HuH-7 (cell line): ENCODE measurements at places on chromosomes 11 and 22.

- DNase-seq: peak; percentile 96
Measured at GRCh38 chr22:23178512-23179254, 1.6 kb upstream of the BCR start.

DNA sequence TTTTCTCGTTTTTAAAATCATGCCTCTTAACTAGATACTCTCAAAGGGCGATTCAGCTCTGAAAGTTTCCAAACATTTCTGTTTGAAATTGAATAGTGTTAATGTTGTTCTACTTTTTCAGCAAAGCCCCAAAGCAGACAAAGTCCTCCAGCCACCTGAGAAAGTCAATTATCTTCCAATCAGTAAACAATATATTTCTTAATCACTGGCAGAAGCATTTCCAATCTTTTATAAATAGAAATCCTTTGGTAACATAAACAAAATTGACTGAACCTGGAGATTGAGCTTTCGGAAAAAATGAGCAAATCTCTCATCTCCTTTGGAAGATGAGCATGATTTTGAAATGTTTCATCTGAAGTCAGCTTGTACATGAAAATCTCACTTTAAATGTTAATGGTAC is 84.4 kb upstream of the FIBIN start:
- no peak for DNase-seq

GRCh38 chr22:30277547-30278344 is 11.1 kb upstream of the OSM start:
- no peak for DNase-seq

DNA sequence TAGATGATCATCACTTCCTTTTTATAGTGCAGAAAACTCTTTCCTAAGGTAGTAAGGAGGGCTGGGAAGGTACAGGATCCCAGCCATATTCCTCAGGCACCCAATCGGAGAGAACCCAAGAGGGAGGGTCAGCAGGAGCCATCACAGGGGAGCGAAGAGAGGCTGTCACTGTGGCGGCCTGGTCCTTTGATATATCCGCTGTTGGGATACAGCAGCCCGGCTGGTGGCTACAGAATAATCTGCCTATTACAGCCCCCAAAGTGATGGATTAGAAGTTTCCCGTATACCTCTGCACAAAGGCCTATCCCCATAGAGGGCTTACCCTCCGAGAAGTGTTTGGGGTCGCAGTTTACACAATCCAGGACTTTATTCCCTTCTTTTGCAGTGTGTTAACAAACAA is 48.5 kb downstream of the OR4D9 start:
- DNase-seq: peak; percentile 86

- DNase-seq: no peak
Measured at GRCh38 chr11:75910426-75911145, 95.6 kb downstream of the UVRAG start.

GRCh38 chr22:50111056-50111455 is 21.2 kb downstream of the MOV10L1 start:
- no peak for DNase-seq

- DNase-seq: no peak
Measured at GRCh38 chr11:79441461-79441875, 638 bp upstream of the TENM4 start.

DNA sequence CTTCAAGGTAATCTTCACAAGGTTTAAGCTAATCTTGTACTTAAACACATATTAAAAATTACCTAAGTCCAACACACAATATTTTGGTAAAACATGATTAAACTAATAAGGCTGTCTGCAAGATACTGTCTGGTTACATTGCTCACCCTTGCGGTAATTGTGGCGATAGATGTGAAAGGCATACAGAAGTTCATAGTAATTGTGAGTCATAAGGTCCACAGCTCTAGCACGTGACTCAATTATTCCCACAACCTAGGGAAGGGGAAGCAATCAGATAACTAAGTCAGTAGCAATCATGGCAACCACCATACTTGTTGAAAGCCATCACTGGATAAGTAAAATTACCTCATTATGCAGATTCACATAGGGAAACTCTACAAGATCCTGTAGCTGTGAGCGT is 30.5 kb upstream of the FNBP4 start:
- DNase-seq: no peak

GRCh38 chr11:121512468-121513465 is 60.0 kb upstream of the SORL1-AS1 start:
- DNase-seq: no peak

GRCh38 chr11:102553835-102554282 is 23.3 kb upstream of the MMP7 start:
- DNase-seq: no peak

- no peak for DNase-seq
Measured at GRCh38 chr11:65317025-65317786, 2.5 kb downstream of the CDC42EP2 start.

DNA sequence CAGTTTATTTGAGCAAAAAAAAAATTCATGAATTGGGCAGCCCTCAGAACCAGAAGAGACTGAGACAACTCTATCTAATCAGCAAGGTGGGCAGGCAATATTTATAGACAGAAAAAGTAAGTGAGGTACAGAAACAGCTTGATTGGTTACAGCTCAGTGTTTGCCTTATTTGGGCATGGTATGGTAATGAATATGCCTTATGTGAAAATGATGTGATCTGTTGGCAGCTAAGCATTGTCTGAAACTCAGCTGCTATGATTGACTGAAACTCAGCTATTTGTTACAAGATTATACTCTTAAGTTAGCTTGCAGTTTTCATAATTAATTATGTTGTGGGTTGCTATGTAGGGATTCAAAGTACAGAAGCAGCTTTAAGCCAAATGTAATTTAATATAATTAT is 127.6 kb downstream of the CNTN5 start:
- DNase-seq: no peak

DNA sequence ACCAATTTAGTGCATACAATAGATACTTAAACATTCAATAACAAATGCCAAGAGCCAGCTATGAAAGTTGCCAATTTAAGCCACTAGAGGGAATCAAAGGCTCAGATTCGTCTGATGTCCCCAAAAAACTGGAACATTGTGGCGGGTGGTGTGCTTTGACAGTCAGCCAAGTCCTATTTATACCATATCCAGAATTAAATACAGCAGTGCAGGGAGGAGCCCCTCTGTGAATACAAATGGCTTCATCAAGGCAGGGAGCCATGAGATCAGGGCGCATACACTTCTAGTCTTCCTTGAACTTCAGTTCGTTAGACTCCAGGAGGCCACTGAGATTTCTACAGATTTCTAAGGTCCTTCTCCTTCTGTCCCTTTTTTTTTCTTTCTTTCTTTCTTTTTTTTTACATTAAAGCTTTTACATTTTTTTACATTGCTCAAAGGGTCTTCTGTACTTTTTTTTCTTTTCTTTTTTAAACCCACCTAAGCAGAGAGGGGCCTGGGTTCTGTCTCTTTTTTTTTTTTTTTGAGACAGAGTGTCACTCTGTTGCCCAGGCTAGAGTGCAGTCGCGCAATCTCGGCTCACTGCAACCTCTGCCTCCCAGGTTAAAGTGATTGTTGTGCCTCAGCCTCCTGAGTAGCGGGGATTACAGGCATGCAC is 41.5 kb upstream of the HSPA8 start:
- peak; percentile 35 for DNase-seq

DNA sequence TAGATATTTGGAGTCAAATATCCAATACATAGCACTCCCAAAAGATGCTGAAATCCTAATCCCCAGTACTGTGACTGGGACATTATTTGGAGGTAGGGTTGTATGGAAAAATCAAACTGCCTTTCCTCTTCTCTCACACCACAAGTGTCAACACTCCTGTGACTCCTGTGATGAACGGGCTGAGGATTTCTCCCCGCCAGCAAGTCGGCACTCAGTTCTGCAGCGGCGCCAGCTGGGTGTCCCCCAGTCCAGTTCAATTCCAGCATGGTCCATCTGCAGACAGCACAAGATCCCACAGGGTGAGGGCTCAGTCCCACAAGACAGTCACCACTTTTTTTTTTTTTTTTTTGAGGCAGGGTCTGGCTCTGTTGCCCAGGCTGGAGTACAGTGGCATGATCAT is 4.3 kb upstream of the PARVB start:
- DNase-seq: no peak

DNA sequence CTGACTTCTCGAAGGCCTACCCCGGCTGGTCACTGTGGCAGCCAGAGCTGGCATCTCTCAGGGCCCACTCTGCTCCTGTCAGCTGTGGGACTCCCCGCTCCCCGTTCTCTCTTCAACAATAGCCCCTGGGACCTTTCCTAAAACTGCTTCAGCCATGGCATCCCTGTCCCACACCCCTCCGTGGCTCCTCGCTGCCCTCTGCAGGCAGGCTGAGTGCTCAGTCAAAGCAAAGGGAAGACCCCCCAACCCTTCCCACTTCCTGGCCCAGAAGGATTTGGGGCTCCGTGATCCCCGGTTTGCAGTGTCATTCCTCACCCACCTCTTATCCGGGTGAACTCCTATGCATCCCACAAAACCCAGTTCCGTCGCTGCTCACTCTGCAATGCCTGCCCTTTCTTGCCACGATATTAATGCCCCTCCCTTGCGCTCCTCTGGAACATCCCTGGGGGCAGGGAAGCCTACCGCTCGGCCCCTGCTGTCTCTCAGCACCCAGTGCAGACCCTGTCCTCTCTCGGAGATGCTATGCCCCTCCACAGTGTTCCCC is 1.6 kb upstream of the TH start:
- DNase-seq: peak; percentile 60

DNA sequence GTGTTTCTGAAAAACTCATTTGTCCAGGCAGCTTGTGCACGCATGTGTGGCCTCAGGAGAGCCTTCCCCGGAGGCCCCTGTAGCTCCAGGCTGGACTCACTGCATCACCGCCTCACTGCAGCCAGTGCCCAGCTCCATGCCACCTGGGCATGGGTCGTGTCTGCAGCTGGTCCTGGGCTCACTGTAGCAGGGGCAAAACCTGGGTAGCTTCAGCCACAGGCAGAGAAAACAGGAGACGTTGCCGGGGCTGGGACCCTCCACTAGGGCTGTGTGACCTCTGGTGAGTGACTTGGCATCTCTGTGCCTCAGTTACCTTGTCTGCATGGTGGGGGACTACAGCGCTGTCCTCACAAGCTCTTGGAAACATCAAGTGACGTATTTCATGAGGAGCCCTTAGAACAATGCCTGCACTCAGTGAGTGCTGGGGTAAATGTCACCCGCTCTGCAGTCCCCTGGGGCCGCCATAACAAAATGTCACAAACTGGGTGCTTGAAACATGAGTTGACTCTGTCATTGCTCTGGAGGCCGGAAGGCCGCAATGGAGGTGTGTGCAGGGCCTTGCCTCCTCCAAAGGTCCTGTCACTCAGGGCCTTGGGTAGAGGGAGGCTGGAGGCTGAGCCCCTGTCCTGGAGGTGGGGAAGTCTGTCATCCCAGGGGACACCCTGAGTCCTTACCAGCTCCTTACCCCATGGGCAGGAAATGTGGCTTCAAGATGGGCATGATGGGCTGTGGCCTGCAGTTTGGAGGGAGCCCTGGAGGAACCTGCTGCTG is 488.7 kb downstream of the TBC1D22A start:
- no peak for DNase-seq

- DNase-seq: no peak
Measured at GRCh38 chr11:84420271-84420670, 1134.1 kb upstream of the CCDC90B start.

DNA sequence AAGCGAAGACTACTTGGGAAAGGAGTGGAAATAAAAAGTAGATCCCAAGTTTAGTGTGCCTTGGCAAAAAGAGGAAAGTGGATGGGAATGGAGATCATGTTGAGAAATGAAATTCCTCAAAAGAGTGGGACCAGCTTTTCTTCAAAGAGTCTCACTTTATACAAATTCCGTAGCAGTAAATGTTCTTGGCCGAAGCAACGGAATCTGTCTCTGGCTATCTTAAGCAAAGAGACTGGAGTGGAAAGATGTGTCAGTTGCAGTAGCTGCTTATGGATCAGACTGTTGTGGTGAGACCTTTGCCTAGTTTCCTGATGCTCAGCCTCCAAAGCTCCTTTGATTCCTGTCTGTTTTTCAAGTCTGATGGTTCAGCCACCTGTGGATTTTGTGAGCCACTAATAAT is 73.6 kb downstream of the CSTPP1 start:
- DNase-seq: no peak

GRCh38 chr22:33431300-33431699 is 373.1 kb upstream of the SYN3 start:
- DNase-seq: no peak

- DNase-seq: no peak
Measured at GRCh38 chr11:19200410-19201201, 1.2 kb downstream of the CSRP3 start.

DNA sequence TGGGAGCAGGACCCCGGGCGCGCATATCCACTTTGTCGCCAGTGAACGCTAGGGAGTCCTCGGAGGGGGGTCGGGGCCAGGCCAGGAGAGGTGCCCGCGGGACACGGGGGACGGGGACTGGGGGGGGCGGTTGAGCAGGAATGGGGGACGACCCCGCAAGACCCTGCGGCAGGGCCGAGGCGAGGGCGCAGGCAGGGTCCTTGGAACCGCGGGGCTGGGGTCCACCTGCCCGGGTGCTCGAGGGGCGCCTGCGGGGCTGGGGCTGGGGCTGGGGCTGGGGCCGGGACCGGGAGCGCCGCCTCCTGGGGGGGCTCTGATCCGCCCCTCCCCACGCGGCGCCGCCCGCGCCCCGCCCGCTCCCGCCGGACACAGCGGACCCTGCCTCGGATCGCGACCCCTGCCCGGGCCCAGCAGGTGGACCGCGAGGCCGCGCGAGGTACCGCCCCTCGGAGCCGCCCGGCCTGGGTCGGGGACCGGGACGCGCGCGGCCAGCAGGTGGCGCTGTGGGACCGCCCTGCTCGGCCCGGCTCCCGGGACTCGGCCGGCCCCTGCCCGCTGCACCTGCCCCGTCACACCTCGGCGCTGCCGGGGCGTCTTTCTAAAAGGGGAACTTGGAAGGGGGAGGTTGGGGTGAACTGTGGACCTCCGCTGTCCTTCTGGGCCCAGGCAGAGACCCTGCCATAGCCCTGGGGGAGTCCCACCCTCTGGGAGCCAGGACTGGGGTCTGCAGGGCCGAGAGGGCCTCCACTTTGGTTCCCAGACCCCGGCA is 11.0 kb downstream of the CRELD2 start:
- peak; percentile 95 for DNase-seq

DNA sequence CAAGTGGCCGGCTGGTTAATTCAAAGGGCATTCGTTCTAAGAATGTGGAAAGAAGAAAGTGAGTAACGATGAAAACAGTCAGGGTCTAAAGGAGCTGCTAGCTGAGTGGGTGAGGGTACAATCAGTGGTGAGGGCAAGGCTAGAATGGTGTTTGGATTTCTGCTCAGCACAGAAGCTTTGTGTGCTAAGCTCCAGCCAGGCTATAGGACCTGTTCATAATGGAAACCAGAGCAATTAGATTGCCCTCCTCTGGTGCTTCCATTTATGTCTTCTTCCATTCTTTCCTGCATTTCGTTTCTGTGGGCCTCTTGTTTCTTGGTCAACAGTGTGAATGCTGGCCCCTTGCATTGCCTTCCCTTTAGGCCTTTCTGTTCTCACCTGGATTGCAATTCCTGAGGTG is 572.9 kb upstream of the CHORDC1 start:
- no peak for DNase-seq

DNA sequence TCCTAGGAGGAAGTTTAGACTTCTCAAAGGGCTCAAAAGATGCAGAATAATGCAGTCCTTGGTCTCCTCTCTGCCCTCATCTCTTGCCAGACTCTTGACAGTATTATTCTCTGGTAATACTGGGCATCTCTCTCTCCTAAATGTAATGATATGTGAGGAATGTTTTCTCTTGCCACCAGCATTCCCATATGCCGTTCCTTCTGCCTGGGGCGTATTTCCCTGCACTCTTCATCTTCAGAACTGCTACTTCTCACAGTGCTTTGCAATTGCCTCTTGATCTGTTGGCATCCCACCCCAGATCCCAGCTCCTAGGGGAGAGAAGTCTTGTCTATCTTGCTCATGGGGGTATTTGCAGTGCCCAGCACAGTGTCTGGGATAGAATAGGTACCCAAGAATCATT is 107.4 kb downstream of the RASSF10 start:
- DNase-seq: no peak
